ENCODE measurements at places on chromosomes 12 and 14.

DNA sequence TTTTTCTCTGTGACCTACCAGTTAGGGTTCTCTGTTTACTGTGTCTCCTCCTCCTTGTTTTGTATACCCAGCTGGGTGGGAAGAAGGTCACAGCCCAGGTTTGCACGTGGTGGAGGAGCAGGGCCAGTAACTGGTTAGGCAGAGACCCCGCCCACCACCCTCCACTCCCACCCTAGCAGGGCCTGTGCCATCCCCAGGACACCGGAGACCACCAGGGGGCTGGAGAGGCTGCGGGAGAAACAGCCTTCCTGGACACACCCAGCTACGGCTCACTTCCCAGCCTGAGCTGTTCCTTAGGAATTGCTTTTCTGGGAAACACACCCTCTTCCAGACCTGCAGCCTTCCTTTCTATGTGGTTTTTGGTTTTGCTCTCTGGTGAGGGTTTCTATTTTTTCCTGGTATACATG is 21.1 kb downstream of the BDKRB2 start:
- no peak for DNase-seq

DNA sequence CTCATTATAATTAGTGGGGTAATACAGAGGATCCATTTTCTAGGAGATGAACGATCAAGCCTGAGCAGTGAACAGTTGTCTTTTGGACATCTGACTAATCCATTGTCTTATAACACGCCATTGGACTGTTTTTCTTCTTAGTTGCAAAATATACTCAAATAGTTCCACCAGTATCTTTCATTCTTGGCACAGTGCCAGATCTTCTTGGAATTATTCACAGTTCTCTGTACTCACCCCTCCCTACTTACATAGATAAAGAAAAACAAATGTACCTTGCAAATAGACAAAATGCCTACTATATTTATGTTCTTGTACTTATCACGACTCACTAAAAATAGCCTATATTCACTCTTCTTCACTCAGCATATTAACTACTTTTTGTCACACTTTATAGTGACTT is 3.8 kb downstream of the CBLN3 start:
- no peak for DNase-seq

DNA sequence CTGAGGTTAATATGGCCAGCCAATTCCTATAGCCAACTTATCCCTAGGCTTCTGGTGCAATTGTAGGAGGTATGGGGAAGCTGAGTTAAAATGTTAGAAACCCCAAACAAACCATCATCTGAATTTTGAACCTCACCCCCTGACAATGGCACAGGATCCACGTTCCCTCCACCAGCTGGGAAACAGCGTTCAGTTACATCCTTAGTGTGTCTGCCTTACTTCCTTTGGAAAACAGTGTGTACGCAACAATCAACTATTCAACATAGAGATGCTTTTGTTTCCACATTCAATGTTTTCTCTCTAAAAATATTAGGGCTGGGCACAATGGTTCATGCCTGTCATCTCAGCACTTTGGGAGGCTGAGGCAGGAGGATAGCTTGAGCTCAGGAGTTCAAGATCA is 203.4 kb downstream of the TTC7B start:
- no peak for DNase-seq

- DNase-seq, result no peak
These were observed 449.4 kb upstream of the OR4E1 start for GRCh38 chr14:22122829-22123560.

- DNase-seq, result no peak
These were observed 136.8 kb downstream of the TPH2 start for GRCh38 chr12:72075401-72075800.

Measured in stimulated activated CD4-positive, alpha-beta T cell treated with anti-CD3 and anti-CD28 coated beads, Interleukin-2, amount 100 ng/mL, for 24 hours (primary cell).